ENCODE measurements at places on chromosomes 11 and 22.
A peak's percentile ranks its signal among the peaks of the same experiment; 100 is the strongest.

DNA sequence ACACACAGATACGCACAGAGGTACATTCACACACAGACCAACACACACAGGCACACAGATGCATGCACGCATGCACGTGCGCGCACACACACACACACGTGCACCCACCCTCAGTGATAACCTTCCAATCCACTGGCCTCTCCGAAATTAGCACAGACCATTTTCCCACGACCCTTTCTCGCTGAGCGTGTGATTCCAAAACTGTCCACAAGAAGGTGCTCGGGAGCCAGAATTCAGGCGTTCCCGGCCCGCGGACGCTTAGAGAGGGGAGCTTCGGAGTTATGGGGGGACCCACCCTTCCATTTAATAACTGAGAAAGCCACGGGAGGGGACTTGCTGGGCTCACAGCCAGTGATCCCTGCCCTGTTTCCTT, 33.8 kb upstream of the SLC35C1 start:
- DNase-seq: peak; percentile 46

GRCh38 chr11:96132437-96132836, 208.5 kb upstream of the MTMR2 start:
- no peak for DNase-seq

- DNase-seq: no peak
These were observed 44.5 kb upstream of the CHRM4 start for GRCh38 chr11:46436113-46436512.

GRCh38 chr11:31706357-31706756, 104.8 kb downstream of the PAX6 start:
- no peak for DNase-seq

DNA sequence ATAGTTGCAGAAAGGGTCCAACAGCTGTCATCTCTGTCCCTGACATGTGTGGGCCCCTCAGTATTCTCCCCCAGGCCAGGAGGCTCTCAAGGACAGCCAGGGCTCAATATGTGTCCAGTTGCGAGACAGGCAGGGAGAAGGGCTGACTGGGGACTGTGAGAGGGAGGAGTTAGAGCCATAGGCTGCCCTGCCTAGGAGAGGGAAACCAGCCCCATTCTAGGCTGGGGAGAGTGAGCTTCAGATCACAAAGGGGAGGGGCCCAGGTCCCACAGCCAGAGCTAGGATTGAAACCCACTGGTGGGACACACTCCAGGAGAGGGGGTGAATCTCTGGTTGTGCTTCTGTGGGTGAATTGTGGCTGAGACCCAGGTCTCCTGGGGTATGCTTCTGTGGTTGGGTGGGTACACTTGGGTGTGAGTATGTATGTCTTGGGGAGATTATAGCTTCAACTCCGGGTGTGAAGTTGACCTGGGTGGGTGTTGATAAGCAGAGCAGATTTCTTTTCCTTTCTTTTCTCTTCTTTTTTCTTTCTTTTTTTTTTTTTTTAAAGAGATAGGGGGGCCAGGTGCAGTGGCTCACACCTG, 2.1 kb upstream of the CARNS1 start:
- no peak for DNase-seq

DNA sequence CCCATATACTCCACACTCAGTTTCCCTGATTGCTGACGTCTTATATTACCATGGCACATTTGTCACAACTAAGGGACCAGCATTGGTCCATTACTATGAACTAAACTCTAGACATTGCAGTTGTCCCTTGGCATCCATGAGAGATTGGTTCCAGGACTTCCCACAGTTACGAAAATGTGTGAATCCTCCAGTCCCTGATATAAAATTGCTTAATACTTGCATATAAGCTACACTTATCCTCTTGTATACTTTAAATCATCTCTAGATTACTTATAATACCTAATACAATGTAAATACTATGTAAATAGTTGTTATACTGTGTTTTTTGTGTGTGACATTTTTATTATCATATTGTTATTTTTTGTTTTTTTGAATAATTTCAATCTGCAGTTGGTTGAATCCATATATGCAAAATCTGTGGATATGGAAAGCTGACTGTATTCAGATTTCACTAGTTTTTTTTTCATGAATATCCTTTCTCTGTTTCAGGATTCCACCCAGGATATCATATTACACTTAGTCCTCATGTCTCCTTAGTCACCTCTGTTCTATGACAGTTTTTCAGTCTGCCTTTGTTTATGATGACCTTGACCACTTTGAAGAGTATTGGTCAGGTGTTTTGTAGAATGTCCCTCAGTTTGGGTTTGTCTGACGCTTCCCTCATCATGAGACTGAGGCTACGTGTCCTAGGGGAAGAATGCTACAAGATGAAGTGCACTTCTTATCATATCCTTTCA, 55.3 kb downstream of the INSC start:
- DNase-seq: no peak

DNA sequence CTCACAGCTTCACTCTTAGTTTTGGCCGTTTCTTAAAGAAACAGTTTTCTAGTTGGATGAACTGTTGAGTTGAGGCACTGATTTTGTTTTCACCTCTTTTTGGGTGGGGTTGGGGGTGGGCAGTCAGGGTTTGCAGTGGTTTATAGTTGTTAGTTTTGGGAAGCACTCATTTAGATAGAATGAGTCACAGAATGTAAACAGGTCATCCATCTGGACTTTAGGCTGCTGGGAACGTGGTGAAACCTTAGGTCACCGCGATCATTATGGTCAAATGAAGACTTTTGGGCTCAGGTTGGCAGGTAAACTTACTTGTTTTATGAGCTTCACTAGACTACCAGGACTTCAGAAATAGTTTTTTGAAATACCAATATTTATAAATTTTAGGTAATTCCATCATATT, 48.4 kb downstream of the CSTPP1 start:
- no peak for DNase-seq

DNA sequence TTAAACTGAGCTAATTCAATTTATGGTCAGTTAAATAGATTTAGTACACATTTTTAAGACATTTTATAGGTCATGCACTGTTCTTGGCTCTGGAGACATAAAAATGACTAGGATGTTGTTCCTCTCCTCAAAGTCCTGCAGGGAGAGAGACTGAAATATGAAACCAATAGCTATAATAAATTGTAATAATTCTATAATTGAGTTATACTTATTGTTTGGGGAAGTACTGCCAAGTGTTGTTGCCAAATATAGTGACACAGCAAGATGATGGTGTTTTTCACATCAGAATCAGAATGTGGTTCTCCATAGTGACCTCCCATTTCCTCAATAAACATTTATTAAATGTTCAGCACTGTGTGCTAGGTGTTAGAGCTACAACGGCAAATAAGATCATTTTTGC, 470.6 kb downstream of the NTM start:
- DNase-seq: no peak

DNA sequence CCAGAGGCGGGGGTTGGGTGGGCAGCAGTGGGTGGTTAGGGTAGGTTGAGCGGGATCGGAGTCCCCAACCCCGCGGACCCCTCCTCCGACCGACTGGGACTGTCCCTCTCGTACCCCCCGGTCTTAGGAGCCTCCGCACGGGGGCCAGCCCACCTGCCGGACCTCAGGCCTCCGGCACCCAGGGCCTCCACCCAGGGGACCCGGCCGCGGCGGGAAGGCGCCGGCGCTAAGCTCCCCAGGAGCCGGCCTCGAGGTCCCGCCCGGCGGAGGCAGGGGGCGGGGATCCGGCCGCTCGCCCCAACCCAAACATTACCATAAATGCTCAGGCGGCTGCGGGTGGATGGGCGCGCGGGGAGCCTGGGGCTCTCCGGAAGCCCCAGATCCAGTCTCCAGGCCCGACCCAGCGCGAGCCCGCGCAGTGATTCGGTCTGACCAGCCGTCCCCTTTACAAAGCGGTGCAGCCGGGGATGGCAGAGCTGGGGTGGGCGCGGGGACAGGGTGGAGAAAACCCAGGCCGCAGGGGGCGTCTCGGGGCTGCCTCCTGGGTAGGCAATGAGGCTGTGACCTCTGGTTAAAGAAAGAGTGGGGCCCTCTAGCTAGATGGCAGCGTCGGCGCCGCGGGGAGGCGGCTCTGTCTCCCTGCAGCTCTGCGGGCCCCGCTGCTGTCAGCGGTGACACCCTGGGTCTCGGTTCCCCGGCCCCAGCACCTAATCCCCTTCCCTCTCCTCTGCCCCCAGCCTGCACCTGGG, 4.0 kb upstream of the MCAM start:
- DNase-seq: no peak

- no peak for DNase-seq
These were observed 949 bp downstream of the MMP11 start for GRCh38 chr22:23773483-23774113.

- DNase-seq: no peak
These were observed 180.7 kb downstream of the MPPED1 start for GRCh38 chr22:43592476-43592875.

GRCh38 chr22:44880610-44881290, 128.4 kb downstream of the ARHGAP8 start:
- DNase-seq: no peak

- DNase-seq: no peak
These were observed 4.5 kb downstream of the INPP5J start for GRCh38 chr22:31127181-31127772.

- no peak for DNase-seq
These were observed 283.1 kb upstream of the CADM1 start for GRCh38 chr11:115787302-115787701.

DNA sequence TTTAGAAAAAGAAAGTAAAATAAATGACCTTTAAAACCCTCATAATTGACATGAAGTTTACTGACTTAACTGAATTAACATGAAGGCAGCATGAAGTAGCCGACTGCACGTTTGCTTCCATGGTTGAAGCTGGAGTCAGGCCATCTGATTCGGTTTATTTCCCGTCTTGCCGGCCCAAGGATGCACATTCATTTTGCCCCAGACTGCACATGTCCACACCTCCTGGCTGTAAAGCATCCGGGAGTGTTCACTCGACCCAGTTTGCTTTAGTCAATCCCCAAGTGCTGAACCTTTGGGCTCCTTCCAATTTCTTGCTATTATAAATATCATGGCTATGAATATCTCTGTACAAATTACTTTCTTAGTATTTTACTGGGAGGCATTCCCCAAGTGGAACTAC, 17.7 kb upstream of the TUB start:
- DNase-seq: no peak

GRCh38 chr22:45389546-45389945, 23.9 kb downstream of the SMC1B start:
- DNase-seq: no peak

DNA sequence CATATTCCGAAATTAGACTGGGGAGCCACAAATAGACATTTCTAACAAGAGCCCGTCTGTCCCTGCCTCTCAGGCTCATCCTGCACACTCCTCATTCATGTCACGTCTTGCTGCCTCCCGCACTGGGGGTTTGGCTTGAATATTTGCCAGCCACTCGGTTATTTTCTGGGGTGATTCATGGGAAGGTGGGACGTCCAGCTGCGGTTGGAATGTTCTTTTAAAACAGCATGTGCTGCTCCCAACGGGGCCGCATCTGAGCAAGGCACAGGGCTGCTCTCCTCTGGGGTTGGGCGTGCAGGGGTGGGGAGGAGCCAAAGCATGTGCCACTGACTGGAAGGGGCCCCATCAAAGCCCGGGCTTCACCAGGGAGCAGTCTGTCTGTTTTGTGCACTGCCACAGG, 25.9 kb upstream of the SLC5A4 start:
- no peak for DNase-seq

GRCh38 chr11:63768237-63769041, at the start of gene ZFTA:
Gene ZFTA, minus strand, starts transcription at chr11:63768775. Its CDS starts 153 bp downstream, at chr11:63768622.
- DNase-seq: peak; percentile 25

DNA sequence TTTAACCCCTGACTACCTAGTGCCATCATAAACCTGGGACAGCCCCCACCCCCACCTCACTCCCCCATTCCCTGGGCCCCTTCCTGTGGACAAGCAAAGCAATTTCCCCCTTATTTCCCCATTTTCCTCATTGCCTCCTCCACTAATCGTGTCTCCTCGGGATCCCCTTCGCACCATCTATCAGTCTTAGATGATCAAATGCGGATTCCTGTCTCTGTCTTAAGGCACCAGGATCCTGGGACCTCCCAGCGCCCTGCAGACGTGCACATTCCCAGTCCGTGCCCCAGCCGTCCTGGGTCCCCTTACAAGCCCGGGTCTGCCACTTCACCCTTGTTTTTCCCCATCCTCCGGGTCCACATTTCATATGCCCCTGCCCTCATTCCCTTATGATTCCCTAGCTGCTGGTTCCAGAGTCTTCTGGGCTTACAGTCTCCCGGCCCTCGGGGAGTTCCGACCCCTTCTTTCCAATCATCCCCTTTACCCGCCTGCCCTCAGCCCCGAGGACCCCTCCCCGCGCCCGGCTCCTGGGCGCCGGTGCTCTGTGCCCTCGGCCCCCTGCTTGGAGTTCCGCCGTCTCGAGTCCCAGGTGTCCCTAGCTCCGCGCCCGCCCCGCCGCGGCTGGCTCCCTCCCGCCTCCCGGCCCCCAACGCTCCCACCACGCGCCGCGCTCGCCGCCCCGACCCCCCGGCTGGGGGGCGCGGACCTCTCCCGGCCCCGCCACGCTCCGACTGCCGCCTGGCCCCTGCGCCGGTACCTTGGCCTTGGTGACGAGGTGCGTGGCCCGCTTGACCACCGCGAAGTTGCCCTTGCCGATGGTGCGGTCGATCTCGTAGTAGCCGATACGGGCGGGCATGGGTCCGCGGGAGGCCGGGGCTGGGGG, 599 bp downstream of the SIK3 start:
- no peak for DNase-seq

DNA sequence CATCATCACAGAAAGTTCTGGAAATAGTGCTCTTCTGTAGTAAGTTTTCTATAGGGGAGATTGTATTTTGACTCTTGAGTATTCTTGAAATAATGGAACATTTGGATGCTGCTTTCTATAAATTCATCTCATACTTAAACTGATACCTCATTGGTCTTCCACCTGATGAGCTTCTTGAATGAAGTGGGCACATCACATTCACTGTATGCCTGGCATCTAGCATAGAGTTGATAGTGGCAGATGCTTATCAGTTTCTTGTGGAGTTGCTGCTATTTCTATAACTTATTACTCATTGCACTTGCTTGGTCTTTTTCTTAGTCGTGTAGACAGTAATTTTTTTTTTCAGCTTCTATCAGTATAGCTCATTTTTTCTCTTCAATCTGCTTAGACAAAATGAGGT, 5.4 kb downstream of the ATXN10 start:
- DNase-seq: no peak

GRCh38 chr11:6319704-6320410, 444 bp downstream of the CAVIN3 start:
- DNase-seq: no peak

- no peak for DNase-seq
These were observed 12.2 kb downstream of the RIBC2 start for GRCh38 chr22:45425531-45426265.

DNA sequence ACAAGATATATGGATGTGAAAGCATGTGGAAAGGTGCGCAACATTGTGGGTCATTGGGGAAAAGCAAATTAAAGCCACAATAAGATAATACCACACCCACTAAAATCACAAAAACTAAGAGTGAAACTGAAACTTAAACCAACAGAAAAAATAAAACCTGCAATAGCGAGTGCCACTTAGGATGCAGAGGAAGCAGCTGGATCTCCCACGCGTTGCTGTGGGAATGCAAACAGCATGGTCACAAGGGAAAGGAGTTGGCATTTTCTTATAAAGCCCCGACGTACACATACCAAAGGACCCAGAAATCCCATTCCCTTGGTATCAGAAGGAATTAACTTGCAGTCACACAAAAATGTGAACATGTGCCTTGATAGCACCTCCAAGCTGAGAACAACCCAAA, 712.0 kb downstream of the TBC1D22A start:
- no peak for DNase-seq

- DNase-seq: no peak
These were observed 5.1 kb downstream of the ABCC8 start for GRCh38 chr11:17471501-17471900.

GRCh38 chr11:132551016-132551415, 981.3 kb downstream of the OPCML start:
- DNase-seq: no peak

GRCh38 chr11:65785319-65786007, 1.4 kb upstream of the OVOL1 start:
- no peak for DNase-seq

GRCh38 chr11:15185021-15185420, 70.3 kb downstream of the INSC start:
- no peak for DNase-seq

All from stimulated activated CD8-positive, alpha-beta memory T cell treated with anti-CD3 and anti-CD28 coated beads, Interleukin-2, amount 100 ng/mL, for 1 hour (primary cell).